H1 (cell line): ENCODE measurements at places on chromosomes 5 and 9. TPM values are rescaled to one million over a fixed set of nuclear protein-coding genes. Genes with fewer than 3 reads are reported as not detected.

DNA sequence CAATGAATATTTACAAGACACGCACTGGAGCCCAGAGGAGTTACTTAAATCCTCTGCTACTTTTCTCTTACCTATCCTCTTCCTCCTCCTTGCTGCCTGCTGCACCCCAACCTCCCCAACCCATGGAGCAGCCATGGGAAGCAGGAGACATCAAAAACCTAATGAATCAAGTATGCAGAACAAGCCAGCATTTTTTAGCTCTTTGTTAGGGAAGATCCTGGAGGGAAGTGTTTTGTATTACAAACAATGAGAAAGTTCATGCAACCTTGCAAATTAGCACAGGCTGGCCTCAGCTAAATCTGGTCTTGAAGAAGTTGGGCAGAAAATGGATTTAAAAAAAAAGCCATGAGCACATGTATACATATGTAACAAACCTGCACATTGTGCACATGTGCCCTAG, 498.8 kb downstream of the KIF4B start:
- peak; percentile 7 for DNase-seq

DNA sequence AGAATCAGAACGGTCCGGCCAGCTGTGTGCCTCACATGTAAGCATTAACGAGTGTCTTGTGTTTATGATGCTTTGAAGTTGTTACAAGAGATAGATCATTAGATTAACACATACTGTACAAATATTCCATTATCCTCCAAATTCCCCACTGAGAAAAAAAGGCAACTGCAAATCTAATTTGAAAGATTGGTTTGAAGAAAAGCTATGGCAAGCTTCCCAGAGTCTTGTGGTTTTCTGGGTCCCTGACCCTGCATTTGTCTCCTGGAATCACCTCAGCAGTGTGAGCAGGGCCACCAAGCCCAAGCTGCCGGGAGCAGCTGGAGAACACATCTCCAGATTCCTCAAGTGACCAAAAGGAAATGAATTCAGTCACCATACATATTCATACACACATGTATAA, 36.9 kb upstream of the ADAMTS16 start:
- DNase-seq: no peak

DNA sequence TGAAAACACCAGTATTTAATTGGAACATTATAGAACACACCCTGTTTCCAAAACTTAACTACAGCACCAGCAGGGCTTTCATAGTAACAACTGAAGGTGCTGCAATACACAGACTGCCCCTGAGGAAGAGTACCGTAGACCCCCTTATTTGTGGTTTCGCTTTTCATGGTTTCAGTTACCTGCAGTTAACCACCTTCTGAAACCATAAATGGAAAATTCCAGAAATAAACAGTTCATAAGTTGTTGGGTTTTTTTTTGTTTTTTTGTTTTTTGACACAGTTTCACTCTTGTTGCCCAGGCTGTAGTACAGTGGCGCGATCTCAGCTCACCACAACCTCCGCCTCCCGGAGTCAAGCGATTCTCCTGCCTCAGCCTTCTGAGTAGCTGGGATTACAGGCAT, 9.5 kb upstream of the GLDC start:
- DNase-seq: no peak

- DNase-seq: no peak
These were observed 22.4 kb downstream of the GNAQ start for GRCh38 chr9:78009186-78009585.

- DNase-seq: no peak
These were observed 165.2 kb downstream of the RMI1 start for GRCh38 chr9:84145780-84146179.

GRCh38 chr5:90606539-90606938, 47.9 kb downstream of the ADGRV1 start:
- DNase-seq: no peak

- DNase-seq: no peak
These were observed 5.8 kb upstream of the PSMB7 start for GRCh38 chr9:124420991-124421543.

DNA sequence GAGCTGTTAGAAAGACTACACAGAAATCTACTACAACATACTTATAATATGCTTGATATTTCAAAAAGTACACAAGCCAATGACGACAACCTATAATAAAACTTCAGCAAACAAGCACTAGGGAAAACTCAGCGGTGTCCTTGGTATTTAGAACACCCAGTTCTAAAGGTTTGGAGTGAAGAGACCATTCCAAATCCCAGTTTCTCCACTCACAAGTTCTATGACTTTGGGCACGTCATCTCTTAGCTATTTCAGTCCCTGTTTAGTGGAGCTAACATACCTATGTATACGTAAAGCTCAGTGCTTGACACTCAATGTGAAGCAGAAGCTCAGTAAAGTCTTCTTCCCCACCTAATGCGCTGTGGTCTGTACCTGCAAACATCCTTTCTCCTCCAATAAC, 52.8 kb downstream of the MLLT3 start:
- DNase-seq: no peak

C5orf52 gene
- polyA plus RNA-seq: not detected in 2 replicates
